ENCODE measurements at places on chromosomes 4 and X. TPM values are rescaled to one million over a fixed set of nuclear protein-coding genes. Genes with fewer than 3 reads are reported as not detected.

Gene GLRA2
- total RNA-seq = not detected

Gene FGG
- total RNA-seq = not detected

Gene F11
- not detected for total RNA-seq

Gene FAM53A
- total RNA-seq = 1.7 TPM

Gene SFRP2
- total RNA-seq = not detected

Gene TMEM271
- total RNA-seq = not detected

Gene FREM3
- under 0.01 TPM for total RNA-seq

Gene EVC
- 64.7 TPM for total RNA-seq
